Caudate nucleus (tissue), 63 donors: ENCODE measurements at places on chromosomes 2 and 18.
A peak's percentile ranks its signal among the peaks of the same experiment; 100 is the strongest.

GRCh38 chr2:207505728-207506127 is 24.0 kb upstream of the CREB1 start:
- no peak for DNase-seq

DNA sequence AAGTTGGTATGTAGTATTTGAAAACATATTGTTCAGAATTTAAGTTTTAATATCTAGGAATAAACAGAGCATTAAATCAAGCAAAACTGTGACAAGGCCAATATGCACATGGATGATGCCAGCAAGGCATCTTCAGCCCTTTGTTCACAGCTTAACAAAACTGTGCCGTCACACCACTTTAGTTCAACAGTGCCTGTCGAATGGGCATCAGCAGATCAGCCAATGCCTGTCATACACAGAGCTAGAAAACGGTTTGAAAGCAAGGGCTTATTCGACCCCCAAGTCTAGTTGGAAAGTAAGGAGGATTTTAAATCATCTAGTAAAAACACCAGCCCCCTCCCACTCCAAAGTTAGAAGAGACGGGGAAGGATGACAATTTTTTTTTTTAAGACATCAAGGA is 16.7 kb downstream of the ZEB2 start:
- no peak for DNase-seq

DNA sequence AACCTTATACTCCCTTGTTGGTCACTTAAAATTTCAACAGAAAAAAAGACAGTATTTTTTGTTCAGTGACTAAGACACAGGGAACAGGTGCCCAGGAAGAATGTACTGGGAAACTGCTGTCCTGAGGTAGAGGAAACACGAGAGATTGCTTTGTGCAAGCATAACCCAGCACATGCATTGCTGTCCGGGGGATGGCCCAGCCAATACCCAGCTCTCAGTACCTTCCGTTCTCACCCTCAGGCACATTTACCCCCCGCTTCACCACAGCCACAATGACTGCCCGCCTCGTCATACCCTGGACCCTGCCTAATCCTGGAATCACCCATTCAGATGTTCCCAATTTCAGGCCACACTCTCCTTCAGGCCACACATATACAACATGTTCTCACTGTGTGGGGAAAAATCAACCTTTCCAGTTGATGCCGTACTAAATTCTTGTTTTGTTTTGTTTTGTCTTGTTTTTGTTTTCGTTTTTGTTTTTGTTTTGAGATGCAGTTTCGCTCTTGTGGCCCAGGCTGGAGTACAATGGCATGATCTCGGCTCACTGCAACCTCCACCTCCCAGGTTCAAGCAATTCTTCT is 140.7 kb downstream of the ESCO1 start:
- no peak for DNase-seq

GRCh38 chr2:206217743-206218142 is 56.7 kb upstream of the ZDBF2 start:
- no peak for DNase-seq

GRCh38 chr18:50099725-50100407 is 95.1 kb downstream of the MYO5B start:
- peak; percentile 18 for DNase-seq

GRCh38 chr18:45978084-45978483 is 11.0 kb upstream of the EPG5 start:
- no peak for DNase-seq

DNA sequence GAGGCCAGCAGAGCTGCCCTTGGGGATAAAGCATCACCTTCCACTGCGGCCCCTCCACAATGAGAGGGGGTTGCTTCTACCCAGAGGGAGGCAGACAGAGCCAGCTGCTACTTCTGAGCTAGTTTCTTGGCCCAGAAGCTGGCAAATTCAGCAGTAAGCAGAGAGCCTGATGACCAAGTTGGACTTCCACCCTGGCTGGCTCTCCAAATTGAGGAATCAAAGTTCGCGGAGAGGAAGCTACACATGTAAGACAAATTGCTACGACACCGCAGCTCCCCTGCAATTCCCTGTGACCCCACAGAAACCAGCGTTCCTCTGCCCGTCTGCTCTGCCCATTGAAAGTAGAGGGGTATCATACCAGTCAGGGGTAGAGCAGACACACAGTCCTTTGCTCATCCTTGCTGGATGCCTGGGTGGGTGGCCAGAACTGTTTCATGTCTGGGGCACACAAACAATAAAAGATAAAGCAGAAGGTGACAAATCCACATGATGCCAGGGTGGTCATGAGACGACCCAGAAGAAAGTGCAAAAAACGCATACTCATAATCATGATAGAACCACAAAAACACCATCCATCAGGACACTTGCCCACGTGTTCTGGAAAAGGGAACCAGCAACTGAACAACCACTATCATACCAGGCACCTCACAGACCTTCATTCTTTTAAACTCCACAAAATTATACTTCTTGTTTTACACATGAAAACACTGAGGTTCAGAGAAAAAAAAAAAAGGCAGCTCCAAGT is 5.4 kb downstream of the TFCP2L1 start:
- no peak for DNase-seq
